ENCODE measurements at places on chromosomes 3 and 15. TPM values are rescaled to one million over a fixed set of nuclear protein-coding genes. Genes with fewer than 3 reads are reported as not detected.

Gene LCMT2
- polyA plus RNA-seq: 9.1 TPM

Gene CHRNA5
- polyA plus RNA-seq: 3.7 TPM

Gene ADIPOQ
- polyA plus RNA-seq: 1.5 TPM

Gene OR5K2
- not detected for polyA plus RNA-seq

Gene HCLS1
- polyA plus RNA-seq: 15.6 TPM

Gene GPR62
- 0.18 TPM for polyA plus RNA-seq

Gene AADAC
- polyA plus RNA-seq: 0.25 TPM

- DNase-seq: no peak
These were observed 4.2 kb downstream of the HMCES start for GRCh38 chr3:129282727-129283327.

DNA sequence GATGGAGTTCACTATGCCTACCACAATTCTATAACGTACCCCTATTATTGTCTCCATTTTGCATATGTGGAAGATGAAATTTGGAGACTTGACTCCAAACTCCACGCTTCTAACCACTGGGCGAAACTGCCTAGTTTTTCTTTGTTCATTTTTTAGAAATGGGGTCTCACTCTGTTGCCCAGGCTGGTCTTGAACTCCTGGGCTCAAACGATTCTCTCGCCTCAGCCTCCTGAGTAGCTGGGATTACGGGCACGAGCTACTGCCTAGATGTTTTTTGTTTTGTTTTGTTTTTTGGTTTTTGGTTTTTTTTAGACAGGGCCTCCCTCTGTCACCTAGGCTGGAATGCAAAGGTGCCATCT lies 584 bp upstream of the RPL32 start:
- no peak for DNase-seq

GRCh38 chr15:94404733-94405283 lies 173.4 kb downstream of the MCTP2 start:
- DNase-seq: no peak

- DNase-seq: no peak
These were observed 144.4 kb downstream of the KCNAB1 start for GRCh38 chr3:156264771-156265170.

- DNase-seq: no peak
These were observed 36.3 kb upstream of the TPM1 start for GRCh38 chr15:63006032-63006878.

GRCh38 chr3:46087871-46088270 lies 60.6 kb upstream of the XCR1 start:
- no peak for DNase-seq

GRCh38 chr15:90479656-90480055 lies 50.1 kb upstream of the CRTC3 start:
- DNase-seq: no peak

- no peak for DNase-seq
These were observed 95.4 kb downstream of the PCSK6 start for GRCh38 chr15:101394056-101394630.

GRCh38 chr15:31522028-31522427 lies 195.4 kb downstream of the KLF13 start:
- no peak for DNase-seq

- no peak for DNase-seq
These were observed 746.6 kb upstream of the CFAP20DC start for GRCh38 chr3:59796456-59796855.

DNA sequence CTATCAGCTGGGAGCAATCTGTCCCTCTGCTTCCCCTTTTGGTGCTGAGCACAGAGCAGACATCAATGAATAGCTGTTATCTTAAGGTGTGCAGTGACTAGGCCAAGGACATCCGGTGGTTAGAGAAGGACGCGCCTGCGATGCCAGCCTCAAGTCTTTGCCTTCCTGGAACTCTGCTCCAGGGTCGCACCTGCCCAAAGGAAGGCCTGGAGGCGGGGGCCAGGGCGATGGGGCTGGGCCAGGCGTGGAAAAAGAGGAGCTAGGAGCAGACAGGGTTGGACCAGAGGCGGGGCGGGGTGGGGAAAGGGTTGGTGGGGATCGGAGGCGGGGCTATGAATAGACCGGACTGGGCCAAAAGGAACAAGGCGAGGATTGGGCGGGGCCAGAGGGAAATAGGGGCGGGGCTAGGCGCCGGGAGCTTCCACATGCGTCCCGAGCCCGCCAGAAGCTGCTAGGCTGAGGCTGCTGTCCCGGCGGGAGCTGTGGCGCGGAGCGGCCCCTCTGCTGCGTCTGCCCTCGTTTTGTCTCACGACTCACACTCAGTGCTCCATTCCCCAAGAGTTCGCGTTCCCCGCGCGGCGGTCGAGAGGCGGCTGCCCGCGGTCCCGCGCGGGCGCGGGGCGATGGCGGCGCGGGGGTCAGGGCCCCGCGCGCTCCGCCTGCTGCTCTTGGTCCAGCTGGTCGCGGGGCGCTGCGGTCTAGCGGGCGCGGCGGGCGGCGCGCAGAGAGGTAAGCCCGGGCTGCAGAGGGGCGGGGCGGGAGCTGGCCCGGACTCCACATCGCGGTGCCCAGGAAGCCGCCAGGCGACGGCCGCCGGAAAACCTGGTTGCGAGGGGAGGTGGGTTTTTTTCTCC lies at the start of gene CHRNA5:
TSS of gene CHRNA5 (plus strand) at position 424 of the 854 bp plus-strand sequence. CDS start at position 624, 200 bp downstream.
- peak; percentile 93 for DNase-seq

DNA sequence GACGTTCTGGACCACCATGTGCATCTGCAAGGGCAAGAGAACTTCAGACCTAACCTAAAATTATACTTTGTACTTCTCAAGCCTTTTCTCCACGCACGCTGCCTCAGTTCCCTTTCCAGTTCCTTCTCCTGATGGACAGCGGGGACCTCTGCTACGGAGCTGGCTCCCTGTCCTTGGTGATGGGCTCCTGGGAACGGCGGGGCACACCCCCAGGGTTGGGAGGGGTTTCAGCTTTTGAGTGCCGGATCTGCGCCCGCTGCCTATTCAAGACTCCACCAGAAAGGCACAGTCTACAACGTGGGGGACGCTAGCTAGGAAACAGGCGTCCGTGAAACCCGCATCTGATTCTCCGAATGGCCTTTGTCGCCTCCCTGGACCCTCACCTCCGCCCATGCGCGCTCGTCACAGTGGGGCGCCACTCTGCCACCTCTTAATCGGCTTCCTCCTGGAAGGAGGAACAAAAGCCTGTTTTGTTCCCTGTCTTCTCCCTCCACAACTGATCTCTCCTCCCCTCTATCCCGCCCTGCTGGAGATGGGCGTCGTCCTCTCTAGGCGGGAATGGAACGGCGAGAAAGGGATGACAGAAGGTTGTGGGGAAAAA lies 2.2 kb downstream of the GPR149 start:
- DNase-seq: peak; percentile 15

DNA sequence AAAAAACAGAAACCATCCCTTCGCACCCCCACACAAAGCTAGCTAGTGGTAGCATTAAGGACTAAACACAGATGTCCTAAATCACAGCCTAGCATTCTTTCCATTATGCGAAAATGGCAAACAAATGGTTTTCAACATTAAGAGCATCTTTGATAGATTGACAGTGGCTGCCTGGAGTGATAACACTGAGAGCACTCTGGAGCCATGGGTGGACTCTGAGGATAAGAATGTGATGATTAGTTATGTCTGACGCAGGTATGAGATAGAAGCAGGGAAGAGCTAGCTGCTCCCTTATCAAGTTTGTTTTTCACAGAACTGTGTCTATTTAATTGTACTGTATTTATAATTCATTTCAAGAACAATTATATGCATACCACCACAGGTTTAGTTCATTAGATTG lies 142.9 kb downstream of the PDZRN3 start:
- no peak for DNase-seq

- DNase-seq: peak; percentile 50
These were observed 56.8 kb upstream of the TFRC start for GRCh38 chr3:196138482-196139254.

DNA sequence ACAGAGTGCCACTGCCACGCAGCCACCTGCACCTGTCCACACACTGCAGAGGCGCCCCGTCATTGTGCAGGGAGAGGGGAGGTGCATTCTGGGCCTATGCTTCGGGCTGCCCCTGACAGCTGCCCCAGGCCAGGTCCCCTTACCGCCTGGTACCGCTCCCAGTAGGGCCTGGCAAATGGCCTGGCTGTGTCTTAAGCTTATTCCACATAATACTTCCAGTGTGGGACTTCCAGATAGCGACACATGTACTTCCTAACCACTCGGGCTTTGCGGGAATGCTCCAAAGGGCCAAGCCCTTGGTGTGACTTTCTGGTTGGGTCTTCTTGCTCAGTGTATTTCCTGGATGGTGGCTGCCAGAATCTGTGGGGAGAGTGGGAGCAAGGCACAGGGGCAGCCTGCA lies 254.3 kb upstream of the CHRNA7 start:
- DNase-seq: no peak

DNA sequence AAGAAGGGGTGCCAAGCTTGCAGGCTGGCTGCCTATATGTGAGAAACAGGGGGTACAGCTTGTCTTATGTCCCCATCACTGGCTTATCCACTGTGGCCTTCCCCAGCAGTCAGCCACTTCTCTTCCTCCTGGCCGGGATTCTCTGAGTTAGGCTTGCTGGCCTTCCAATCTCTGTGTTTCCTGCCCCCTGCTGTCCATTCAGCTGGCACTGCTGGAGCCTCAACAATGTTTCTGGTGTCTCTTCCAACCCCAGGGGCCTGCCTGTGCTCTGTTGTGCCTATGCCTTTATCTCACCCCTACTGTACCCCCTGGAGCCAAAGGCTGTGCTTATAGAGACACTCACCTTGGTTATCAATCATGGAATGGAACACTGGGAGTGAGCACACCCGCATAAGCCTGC lies 36.5 kb downstream of the ANAPC13 start:
- peak; percentile 26 for DNase-seq

DNA sequence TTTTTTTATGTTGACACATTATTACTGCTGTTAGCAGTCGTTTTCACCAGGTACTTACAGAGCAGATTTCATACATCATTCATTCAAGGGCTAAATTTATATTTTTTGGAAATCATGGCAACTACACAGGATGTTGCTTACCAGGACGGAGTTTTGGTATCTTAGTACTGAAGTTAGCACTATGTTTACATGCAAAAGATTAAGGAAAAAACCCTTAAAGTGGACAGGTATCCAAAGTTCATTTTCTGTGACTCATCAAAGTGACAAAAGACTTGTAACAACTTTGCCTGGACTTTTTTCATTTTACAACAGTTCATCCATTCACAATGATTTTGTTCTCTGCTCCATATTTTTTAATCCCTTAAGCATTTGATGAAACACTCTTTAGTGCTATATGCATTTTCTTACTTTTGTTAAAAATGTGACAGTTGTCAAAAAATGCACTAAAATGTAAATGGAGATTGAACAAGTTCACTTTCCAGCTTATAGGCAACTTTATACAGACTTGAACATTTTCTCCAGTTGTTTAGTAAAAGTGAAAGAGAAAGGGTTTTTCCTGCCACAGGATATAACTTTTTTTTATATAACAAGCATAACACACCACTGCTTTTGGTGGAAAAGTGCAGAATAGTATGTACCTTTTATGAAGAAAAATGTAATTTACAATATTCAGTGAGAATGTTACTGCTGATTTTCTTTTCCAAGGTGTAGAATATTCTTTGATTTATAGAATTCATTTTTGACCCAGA lies 104.1 kb downstream of the STT3B start:
- no peak for DNase-seq

DNA sequence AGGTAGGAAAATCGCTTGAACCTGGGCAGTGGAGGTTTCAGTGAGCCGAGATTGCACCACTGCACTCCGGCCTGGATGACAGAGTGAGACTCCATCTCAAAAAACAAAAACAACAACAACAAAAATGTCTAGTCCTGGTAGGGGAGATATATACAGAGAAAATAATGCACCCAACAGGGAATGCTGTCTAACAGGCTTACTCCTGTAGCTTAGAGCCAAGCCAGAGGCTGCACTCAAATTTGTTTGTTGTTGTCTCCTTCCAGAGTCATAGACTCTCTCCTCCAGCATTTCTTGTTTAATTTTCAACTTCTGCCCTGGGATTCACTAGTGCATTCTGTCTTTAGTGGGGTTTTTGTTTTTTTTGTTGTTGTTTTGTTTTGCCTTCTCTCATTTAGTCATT lies 4.6 kb upstream of the TRA2B start:
- DNase-seq: no peak

- no peak for DNase-seq
These were observed 355.2 kb downstream of the FOXP1 start for GRCh38 chr3:71228156-71228866.

DNA sequence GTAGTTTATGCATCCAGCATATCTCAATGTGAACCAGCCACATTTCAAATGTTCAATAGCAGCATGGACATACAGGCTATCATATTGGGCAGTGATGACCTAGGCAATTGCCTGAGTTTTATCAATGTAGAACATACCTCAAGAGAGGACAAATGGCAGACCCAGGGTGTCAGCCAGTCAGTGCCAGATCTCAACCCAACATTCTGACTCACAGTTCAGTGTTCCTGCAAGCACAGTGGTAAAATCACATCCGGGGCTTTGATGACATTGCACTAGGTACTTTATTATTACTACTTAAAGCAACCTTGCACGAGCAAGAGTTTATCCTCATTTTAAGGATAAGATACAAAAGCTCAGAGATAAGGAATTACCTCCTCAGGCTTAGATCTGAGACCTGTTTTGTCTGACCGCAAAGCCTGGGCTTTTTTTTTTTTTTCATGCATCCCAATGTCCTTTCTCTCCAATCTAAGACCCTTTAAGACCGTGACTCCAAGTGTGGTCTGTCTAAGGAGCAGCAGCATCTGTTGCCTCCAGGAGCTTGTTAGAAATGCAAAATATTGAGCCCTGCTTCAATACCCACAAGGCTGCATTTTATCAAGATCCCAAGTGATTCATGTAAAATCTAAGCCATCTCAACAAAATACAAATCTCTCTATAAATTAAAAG lies 60.1 kb downstream of the SLC12A1 start:
- no peak for DNase-seq

DNA sequence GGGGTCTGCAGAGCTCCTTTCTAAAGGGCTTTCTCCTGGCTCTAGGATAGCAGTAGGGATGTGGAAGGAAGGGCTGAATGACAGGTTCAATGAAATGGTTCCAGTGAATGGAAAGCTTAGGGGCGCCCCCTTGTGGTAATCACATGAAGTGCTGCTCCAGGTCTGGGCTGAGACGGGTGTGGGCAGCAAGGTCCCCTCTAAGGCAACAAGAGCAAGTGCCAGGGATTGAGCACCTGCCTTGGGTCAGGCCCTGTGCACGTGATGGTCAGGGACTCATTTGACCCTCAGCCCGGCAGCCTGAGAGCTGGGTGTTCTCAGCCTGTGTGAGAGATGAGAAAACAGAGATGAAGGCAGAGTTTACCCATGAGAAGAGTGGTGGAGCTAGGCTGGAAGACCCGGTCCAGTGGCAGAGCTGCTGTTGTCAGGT lies 12.1 kb upstream of the CX3CR1 start:
- peak; percentile 82 for DNase-seq

- DNase-seq: no peak
These were observed 15.6 kb upstream of the FLNB start for GRCh38 chr3:57992452-57993213.

- DNase-seq: peak; percentile 95
These were observed at the start of gene FAN1 for GRCh38 chr15:30903497-30904187. FAN1 (plus strand) TSS chr15:30903915; CDS start chr15:30904664, 749 bp downstream.

DNA sequence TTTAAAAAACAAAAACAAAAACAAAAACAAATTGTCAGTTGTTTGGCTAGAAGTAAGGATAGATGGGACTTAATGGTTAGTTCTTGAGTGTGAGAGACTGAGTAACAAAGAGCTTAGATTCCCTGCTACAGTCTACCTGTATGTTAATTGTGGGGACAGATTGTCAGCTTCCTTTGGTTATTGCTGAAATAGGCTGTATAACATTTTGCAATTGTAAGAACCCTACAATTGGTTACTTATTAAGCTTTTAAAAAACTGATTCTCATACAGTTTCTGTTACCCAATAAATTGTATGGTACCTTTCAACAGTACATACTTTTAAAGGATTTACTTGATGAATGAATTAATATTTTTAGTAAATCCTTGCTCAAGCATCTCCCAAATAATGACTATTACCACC lies 35.3 kb downstream of the CLASP2 start:
- DNase-seq: no peak
